ENCODE measurements at places on chromosomes 7 and 10.

- no peak for DNase-seq
These were observed 19.5 kb upstream of the DLG5 start for GRCh38 chr10:77946084-77946483.

DNA sequence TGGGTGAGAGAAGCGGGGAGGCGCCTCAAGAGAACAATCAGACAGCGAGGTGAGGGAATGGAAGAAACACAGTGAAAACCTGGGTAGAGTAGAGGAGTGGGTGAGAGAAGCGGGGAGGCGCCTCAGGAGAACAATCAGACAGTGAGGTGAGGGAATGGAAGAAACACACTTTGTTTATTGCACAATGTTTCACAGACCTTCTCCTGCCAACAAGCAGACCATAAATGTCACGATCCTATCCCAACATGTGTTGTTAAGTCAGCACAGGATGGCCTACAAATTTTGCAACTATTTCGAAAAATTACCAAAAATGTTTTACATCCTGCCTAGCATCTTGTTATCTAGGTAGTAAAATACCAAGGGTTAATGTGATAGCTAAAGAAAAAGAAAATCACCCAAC lies 115.3 kb downstream of the JAZF1 start:
- DNase-seq: no peak

DNA sequence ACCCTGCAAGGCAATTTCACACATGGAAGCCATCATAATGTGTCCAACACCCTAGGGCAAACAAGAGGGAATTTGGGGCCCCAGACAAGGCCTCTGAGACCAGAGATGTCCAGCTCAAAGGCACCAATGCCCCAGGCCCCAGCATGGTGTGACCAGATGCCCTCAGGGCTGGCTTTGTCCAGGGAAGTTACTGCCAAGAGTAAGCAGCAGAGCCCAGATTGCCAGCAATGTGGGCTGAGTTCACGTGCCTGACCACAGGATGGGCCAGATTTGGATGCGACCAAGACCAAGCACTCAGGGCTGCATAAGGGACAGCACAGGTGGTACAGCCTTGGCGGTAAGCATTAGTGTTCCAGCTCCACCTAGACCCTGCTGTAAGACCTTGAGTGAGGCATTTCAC lies 12.7 kb downstream of the MYOF start:
- DNase-seq: no peak

DNA sequence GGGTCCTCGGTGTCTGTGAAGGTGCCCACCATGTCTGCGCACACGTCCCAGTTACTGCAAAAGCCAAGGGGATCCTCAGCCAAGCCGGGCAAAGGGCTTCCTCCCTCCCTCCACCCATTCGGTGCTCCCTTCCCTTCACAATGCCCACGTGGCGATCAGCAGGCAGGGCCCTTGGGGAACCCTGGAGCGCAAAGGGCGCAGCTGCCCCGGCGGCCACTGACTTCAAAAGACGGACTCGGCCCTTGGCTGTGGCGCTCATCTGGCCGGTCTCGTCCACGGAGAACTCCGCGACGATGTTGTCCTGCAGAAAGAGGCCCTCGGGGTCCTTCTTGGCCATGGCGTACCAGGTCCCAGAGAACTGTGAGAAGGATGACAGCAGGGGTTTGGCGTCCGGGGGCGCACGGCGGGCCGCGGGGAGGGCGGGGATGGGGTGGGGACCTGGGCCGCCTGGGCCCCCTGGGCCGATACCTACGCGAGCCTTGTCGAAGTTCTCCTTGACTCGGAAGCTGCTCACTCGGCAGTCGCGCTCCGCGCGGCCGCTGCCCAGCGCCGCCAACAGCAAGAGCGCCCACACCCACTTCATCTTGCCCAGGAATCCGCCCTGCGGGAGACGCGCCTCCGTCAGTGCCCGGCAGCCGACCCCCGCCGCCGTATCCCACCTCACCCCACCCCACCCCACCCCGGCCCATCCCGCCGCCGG lies 439 bp downstream of the RBP4 start:
- no peak for DNase-seq

GRCh38 chr7:130912862-130913638 lies 179.0 kb upstream of the KLF14 start:
- peak; percentile 80 for DNase-seq

DNA sequence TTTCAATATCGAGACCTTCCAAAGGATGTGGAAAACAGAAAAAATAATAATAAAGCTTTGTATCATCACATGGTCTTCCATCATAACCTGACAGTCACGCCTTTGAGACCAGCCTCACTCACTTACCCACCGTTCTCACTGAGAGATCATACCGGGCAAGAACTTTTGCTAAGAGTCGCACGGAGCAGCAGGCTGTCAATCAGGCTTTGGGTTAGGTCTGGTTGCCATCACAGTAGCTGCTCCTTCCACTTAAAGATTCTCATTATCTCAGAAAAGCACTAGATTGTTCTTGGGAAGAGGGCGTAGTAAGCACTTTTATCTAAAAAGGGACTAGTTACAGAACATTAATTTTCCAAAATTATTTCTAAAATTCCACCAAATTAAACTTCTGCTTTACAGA lies 2.0 kb downstream of the RELN start:
- no peak for DNase-seq

DNA sequence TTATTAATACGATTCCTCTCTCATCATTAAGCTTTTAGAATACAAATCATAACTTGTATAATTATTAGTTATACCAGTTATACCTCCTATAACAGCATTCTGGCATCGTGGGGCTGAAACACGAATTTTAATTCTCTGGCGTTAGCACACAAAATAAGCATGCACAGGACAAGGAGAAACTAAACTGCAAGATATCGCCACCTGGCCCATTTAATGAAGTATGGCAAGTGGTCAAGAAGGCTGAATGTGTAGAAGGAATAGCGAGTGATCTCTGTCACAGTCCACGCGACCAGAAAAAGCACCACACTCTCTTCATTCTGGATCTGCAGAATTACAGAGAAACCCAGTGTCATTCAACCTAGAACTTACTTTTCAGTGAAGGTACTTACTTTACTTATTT lies 18.1 kb downstream of the HACD1 start:
- DNase-seq: no peak

DNA sequence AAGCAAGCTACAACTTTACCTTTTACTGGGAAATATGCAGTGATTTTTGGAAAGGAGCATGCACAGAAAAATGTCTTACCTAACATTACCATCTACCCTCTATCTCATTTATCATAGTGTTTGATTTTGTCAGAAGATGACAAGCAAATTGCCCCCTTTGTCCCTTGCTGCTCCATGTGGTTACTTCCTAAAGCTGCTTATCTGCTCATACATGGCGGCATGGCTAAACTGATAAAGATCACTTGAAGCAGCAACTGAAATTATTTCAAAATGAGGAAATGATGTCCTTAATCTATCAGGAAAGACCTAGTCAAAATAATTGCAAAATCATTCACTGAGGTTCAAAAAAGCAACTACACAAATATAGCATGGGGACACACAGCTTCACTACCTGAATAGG lies 1198.5 kb upstream of the SORCS1 start:
- DNase-seq: no peak

GRCh38 chr7:157004521-157005455 lies 5.7 kb downstream of the MNX1 start:
- no peak for DNase-seq

DNA sequence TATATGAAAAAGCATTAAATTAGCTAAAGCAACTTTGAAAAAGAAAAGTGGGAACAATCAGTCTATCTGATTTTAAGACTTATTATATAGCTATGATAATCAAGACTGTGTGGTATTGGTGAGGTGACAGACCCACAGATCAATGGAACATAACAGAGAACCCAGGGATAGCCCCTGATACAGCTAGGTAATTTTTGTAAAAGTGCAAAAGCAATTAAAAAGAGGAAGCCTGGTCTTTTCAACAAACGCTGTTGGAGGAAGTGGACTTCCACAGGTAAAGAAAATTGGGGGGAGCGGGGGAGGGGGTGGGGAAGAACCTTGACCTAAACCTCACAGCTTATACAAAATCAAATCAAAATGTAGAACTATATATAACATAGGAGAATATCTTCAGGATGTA lies 45.4 kb downstream of the GNA12 start:
- no peak for DNase-seq

GRCh38 chr7:17150018-17150417 lies 148.4 kb upstream of the AHR start:
- DNase-seq: no peak

DNA sequence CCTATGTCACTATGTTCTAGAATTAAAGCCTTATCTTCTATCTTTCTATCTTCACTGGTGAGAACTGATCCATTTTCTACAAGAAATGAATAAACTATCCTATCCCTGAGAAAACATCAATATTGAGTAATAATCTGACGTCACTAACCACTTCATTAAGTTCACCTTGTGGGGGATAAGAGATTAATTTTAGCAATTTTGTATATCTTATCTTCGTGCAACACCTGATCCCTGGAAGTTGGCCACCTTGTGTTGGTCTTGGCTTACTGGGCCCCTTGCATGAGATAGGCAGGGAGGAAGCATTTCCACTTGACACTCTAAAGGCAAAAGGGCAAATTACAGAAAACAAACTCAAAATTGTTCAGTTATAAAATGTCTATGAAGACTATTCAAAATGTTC lies 20.1 kb upstream of the OR6B1 start:
- no peak for DNase-seq

GRCh38 chr10:113982769-113983168 lies 60.9 kb upstream of the ADRB1 start:
- no peak for DNase-seq

- no peak for DNase-seq
These were observed 19.9 kb upstream of the SP4 start for GRCh38 chr7:21407796-21408480.

DNA sequence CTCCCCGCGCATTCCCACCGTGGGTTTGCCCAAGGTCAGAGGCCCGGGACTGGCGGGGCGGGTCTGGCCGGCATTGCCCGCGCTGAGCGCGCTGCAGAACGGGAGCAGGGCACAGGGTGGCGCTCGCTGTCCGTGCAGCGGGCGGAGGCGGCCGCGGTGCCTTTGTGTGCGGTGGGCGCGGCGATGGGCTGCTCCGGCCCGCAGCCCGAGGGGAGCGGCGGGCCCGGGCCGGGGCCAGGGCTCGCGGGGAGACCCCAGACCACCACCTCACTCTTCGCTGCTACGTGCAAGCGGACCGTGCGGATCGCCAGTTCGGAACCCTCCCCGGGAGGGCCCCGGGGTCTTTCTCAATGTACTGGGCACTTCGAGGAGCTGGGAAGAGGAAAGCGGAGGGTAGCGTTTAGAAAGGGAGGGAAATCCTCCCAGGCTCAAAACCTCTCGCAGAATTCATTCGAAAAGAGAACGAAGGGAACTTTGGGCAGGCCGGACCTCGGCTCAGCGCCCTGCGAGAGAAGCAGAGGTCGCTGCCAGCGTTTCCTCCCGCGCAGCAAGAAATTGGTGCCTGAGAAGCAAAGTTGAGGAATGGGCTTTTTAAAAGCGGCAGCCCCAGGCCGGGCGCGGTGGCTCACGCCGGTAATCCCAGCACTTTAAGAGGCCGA lies 8.5 kb downstream of the SP8 start:
- DNase-seq: no peak

GRCh38 chr10:119189811-119190282 lies 11.2 kb upstream of the PRDX3 start:
- no peak for DNase-seq

DNA sequence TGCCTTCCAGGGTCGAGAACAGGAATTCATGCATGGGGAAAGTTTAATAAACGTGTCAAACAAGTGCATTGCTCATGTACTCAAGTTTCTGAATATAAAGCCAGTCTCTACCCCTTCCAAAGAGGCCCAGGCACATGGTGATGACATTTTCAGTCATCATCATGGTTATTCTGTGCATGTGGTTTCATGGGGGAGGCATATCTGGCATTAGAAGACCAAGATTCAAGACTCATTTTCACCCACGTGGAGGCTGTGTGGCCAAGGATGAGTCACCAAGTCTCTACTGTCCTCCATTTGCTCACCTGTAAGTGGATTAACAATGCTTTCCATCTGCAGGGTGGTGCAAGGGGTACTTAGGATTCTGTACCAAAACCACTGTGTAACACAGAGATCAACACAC lies 34.0 kb upstream of the CNPY1 start:
- DNase-seq: no peak

DNA sequence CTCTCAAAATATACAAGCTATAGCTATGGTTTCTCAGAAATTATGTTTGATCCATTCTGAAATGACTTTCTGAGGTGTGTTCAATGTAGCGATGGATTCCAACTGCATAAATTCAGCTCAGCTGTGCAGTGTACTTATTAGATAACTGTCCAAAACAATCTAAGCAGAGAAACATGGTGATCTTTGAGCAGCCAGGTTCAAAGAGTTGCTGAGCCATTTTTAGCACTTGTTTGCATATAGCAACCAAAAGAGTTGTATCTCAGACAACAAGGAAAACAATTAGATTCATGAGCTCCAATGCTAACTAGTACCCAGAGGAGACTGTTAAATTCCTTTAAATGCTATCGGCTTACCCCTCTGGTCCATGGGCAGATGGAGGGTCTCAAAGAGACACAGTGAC lies 15.9 kb upstream of the KCNIP2 start:
- DNase-seq: no peak

DNA sequence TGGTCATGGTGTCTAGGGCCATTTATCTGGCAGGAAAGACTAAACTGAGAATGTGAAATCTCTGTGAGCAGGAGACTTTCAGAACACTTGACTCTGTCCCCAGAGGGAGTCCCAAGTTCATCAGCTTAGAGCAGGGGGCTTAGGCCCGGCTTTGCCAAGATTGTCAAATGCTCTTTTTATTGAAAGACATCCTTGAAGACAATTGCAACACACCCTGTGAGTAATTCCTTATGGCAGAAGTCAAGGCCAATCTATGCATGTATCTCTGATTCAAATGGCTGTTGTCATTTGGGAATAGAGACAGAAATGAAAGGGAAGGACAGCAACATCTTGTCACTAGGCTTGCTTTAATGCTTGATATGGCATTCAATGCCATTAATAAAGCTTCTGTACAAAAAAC lies 33.7 kb downstream of the BAMBI start:
- no peak for DNase-seq

DNA sequence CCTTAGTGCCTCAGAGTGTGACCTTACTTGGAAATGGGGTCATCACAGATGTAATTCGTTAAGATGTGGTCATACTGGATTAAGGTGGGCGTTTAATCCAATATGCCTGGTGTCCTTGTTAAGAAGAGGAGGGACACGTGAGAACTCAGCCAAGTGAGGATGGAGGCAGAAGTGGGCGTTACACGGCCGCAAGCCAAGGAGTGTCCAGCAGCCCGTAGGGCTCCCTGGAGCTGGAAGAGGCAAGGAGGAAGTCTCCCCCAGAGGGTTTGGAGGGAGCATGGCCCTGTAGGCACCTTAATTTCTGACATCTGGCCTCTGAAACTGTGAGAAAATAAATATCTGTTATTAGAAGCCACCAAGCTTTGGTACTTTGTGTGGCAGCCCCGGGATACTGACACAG lies 21.3 kb downstream of the DOCK1 start:
- DNase-seq: no peak

GRCh38 chr7:103988468-103989199 lies 824 bp downstream of the RELN start:
- DNase-seq: no peak

DNA sequence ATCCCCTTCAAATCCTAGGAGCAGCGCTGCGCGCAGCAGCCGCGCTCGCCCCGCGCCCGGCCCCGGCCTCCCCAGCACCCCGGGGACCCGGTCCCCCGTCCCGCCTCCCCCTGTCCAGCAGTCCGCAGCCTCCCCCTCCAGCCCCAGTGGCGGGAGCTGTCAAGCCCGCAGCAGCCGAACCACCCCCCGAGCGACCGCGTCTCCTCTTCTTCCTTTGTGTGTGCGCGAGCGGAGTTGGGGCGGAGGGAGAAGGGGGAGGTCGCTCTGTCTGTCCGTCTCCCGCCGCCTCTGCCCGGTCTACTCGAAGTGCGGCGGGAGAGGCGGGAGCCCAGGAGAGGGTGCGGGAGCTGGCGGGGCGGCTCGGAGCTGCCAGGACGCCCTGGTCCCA lies 375 bp upstream of the CHN2 start:
- no peak for DNase-seq

GRCh38 chr7:97859606-97860204 lies 12.5 kb downstream of the ASNS start:
- no peak for DNase-seq
